ENCODE measurements at places on chromosomes 6 and 20.

GRCh38 chr20:8880085-8880853 is 188.6 kb upstream of the PLCB4 start:
- DNase-seq = no peak

DNA sequence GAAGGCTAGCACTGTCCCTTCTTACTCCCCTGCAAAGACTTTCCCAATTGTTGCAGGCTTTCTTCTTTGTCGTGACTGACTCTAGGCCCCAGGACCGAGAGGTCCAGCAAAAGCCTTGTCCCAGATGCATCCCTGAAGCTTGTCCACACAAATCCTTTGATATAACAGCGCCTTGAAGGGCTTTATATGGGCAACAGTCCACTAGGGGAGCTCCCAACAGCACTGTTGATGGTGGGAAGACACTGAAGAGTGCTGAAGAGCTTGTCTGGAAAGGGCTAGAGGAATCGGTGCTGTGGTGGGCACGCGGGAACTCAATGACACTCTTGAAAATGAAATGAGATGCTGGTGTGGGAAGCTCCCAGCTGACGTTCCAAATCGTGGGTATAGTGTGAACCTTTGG is 316.1 kb upstream of the CDH4 start:
- DNase-seq = no peak

GRCh38 chr20:2397595-2398145 is 17.0 kb downstream of the TGM6 start:
- DNase-seq = no peak

GRCh38 chr6:45387236-45387635 is 9.5 kb upstream of the SUPT3H start:
- no peak for DNase-seq

GRCh38 chr6:111015389-111016124 is 33.7 kb downstream of the RPF2 start:
- DNase-seq = no peak

GRCh38 chr6:92756912-92757311 is 662.4 kb downstream of the EPHA7 start:
- no peak for DNase-seq

GRCh38 chr6:87027021-87027420 is 67.9 kb downstream of the CGA start:
- DNase-seq = no peak

DNA sequence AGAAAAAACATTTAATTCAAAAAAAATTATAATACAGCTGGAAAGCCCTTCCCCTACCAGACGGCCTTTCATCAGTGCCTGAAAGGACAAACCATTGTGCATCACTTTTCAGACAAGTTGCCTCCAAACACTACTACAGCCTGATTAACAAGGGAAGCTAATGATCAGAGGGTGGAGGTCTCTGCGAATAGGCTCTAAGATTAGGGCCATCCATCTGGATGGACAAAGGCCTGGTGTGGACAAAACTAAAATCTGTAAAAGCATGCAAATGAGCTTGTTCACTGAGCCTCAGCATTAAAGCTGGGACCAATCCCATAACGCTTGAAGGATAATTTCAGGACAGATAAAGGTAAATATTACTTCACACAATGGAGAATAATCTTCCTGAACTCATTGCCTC is 228.7 kb upstream of the PLN start:
- no peak for DNase-seq

GRCh38 chr20:31856516-31856915 is 11.1 kb upstream of the FOXS1 start:
- DNase-seq = no peak

DNA sequence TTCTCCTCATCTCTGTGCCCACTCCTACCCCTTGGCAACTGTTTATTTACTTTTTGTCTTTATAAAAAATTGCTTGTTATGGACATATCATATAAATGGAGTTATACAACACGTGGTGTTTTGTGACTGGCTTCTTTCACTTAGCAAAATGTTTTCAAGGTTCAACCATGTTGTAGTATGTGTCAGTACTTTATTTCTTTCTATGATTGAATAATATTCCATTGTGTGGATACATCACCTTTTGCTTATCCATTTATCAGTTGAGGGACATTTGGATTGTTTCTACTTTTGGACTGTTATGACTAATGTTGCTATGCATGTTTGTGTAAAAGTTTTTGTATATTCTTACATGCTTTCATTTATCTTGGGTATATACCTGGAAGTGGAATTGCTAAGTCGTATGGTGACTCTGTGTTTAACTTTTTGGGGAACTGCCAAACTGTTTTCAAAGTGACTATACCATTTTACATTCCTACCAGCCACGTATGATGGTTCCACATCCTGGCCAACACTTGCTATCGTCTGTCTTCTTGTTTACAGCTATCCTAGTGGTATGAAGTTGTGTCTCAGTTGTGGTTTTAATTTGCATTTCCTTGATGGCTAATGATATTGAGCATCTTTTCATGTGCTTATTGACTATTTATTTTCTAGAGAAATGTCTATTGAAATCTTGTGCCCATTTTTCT is 84.4 kb downstream of the SLX4IP start:
- DNase-seq = no peak

DNA sequence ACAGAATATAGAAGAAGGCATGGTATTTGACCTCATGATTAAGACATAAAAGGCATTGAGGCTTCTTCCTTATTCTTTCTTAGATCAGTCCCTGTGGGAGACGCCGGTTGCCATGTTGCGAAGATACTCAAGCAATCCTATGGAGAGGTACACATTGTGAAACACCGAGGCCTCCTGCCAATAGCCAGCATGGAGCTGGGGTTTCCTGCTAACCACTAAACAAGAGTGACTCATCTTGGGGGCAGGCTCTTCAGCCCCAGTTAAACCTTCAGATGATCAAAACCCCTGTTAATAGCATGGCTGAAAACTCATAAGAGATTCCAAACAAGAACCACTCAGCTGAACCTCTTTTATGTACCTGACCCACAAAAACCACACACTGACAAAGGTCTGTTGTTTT is 478.8 kb downstream of the CD83 start:
- DNase-seq = no peak

DNA sequence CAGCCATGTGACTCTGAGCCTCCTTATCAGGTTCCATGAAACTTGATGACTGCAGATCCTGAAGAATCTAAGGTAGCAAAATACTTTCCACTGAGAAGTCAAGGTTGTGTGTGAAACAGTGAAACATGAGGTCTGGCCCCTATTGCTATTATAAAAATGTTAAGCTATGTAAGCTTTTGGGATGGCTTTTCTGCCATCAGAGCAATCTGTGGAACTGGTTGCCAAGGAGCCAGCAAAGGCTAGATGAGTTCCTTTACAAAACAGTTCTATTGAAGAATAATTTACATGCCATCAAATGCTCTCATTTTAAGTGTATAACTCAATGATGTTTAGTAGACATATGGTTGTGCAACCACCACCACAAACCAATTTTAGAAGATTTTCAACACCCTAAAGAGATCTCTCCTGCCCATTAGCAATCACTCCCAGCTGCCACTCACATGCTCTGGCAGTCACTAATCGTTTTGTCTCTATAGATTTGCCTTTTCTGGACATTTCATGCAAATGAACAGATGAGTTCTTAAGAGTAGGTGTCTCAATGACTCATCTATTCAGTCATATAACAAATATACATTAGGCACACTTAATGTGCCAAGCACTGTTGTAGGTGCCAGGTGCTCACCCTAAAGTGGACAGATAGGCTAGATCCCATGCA is 19.9 kb upstream of the MEP1A start:
- no peak for DNase-seq

DNA sequence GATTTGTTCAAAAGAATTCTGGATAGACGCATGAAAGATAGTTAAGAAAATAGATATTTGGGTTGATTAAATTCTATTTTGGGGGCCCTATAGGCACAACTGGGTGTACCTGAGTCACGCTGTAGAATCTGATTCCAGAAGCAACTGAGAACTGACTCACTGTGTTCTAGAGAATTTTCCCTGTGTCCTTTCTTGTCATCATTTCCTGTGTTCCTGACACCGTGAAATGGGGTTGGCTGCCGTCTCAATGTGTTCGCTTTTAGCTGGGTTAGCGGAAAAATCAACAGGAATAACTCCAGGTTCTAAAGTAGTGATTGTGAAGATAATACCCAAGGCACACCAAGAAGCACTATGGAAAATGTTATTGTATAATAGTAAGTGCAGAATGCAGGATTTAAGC is 5.0 kb downstream of the GCNT2 start:
- DNase-seq = no peak

- no peak for DNase-seq
These were observed 211.8 kb downstream of the PLCB4 start for GRCh38 chr20:9280666-9281065.

GRCh38 chr6:138485005-138485545 is 14.2 kb downstream of the NHSL1 start:
- no peak for DNase-seq
